ENCODE measurements at places on chromosomes 11 and 22.

GRCh38 chr22:26713823-26714449, 56.5 kb downstream of the MIAT start:
- DNase-seq, result no peak

DNA sequence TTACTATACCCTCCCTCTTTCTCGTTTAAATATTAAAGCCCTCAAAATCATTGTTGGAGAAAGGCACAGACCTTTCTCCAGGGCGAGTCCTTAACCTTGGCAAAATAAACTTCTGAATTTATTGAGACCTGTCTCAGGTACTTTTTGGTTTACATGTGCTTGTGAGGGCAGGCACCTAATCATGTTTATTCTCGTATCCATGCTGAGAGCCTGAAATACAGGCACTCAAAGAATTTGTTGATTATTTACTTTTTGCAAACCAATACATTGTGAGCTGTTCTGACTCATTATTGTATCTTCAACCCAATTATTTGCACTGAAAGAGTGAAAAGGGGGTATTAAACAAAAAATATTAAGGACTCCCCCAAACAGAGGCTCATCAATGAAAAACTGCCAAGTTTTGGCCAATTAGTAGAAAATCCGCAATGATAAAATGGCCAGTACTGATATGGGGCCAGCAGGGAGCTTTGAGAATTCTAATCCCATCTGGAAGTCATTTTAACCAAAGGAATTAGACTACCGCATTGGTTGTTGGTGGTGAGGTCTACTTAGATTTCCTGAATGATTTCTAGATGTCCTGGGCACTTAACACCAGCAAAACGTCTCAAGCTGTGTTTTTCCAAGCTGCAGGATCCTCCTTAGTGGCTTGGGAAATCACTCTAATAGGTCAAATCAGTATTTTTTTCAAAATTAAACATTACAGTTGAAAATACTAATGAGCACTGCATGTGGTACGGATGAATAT, 157.3 kb downstream of the SWAP70 start:
- DNase-seq, result no peak

DNA sequence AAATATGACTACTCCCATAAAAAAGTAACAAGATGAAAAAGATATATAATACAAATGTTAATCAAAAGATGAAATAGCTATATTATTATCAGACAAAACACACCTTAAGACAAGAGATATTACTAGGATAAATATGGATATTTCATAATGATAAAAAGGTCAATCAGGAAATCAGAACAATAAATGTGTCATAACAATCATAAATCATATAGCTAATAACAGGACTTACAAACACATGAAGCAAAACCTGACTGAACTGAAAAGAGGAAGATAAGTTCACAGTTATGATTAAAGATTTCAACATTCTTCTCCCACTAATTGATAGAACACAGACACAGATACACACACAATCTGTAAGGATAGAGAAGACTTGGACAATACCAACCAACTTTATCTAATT, 47.2 kb downstream of the EIF3M start:
- no peak for DNase-seq

DNA sequence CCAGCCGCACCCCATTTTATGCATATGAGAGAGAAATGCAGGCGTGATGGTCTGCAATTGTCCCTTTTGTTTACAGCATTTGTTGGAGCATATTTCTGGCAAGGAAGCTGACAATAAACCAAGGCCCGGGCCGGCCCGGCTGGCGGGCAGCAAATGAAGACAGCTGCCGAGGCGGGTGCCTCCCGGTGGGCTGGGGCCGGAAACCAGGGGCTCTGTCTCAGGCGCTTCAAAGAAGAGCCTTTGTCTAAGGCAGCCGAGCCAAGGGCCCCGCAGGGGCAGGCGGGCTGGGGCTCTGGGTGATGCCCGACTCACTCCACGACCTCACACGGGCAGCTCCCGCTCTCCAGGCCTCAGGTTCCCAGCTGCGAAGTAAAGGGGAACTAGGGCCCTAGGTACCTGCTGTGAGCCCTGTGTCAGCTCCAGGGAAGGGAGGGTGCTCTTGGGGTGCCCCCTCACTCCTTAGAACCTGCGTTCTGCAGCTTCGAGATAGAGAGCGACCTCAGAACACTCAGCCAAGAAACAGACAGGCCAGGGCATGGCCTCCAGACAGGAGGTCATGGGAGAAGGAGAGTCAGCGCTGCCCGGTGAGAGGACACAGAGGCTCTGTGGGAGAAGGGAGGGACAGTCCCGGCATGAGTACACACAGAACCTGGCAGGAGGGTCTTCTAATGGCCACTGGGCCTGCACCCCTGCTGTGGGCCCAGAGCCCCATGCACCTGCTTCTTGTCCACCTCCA, 2.4 kb downstream of the LINC01488 start:
- no peak for DNase-seq

DNA sequence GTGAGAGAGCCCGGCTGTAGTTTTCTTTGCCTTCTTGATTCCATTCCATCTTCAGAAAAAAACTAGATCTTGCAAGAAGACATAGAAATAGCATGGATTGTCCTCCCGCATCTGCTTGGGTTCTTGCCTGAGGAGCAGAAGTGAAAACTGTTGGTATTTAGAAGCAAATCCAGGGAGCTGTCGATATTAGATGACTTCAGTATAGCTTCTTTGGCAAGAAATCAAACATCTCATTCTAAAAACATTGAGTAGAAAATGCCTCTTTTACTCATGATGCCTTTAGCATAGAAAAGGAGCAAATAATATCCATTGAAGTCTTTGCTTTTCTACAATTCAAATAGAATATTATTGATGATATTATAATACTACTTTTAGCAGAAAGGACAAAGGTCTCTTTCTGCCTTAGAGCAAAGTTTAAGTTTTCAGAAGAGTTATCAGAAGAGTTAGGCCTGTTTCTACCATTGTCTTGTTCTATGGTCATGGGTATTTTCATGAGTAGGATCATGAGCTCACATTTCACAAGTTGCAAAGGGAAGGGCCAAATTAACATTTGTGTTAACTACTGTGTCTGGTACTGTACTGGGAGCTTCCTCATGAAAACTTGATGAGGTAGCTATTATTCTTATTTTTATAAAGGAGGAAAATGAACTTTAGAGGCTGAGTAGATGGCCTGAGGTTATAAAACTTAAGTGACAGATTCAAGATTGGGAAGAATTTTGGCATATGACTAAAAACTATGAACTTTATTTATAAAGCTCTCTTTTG, 49.7 kb downstream of the EXT2 start:
- no peak for DNase-seq

DNA sequence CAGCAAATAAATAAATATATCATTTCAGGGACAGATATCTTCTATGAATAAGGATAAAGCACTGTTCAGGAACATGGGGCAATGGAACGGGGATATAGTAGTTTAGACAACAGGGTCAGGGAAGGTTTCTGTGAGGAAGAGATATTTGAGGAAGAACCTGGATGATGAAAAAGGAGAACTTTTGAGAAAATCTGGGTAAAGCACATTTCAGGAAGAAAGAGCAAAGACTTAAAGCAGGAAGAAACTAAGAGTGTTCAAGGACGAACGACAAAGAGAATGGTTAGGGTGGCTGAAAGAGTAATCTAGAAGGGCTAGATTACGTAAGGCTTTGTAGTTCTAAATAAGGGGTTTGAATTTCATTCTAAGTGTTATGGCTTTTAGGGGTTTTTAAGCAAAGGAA, 12.7 kb downstream of the DDI1 start:
- DNase-seq, result no peak

DNA sequence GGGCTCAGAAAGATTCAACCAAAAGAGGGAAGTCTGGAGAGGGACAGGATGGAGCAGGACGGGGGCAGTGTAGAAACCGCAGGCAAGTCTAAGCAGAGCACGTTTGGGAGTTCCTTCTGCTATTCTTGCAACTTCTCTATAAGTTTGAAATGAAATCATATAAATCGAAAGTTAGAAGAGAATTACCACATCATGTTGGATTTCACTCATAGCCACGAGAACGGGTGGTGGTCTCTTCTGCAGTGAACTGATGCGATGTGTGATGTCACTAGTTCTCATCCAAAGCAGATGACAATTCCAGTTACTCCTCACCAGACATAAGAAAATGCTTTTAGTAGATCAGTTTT, 36.0 kb downstream of the KCNQ1 start:
- no peak for DNase-seq

GRCh38 chr11:100851584-100852152, 164.6 kb downstream of the ARHGAP42 start:
- DNase-seq, result no peak

DNA sequence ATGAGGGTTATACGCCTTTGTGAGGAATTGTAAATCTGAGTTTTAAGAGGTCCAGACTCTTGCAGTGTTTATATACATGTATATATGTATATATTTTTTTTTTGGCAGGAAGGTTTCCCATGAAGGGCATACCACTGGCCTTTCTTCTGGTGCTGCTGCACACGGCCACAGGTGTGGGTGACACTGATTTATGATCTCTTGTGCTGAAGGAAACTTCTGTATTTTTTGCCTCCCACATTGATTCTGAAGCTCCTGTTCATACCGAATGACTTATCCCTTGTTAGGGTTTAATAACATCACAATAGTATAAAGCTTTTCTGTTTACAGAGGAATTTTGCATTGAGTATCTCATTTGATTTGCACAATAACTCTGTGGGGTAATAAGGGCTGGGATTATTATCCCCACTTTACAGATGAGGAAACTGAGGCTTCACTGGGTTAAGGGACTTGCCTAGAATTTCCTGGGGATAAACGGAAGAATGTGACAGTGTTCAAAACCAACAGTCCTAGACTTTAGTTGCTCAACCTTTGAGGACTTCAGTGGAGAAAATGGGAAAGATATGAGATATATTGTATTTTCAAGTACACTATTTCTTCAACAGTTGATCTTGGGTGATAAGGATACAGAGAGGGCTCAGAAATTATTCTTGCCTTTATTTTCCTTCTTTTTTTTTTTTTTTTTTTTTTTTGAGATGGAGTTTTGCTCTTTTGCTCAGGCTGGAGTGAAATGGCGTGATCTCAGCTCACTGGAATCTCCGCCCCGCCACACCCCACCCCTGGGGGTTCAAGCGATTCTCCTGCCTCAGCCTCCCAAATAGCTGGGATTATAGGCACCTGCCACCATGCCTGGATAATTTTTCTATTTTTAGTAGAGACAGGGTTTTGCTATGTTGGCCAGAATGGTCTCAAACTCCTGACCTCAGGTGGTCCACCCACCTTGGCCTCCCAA, 70.1 kb downstream of the MICAL2 start:
- DNase-seq, result no peak

DNA sequence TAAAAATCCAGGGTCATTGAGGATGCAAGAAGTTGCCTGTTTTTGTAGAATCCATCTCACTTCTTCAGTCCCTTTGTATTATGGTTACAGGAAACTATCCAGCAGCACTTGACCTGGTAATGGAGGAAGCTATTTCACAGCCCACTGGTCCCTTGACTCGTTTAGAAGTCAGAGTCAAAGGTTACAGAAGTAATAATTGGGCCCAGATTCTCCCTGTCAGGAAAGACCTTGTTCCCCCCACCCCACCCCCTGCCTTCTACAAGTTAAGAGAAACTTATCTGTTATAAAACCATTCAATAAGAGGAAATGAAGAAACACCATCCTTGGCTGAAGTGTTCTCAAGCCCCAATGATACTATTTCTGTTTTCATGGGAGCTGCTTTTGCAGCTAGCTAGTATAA, 65.8 kb downstream of the CSTPP1 start:
- no peak for DNase-seq

- DNase-seq, result no peak
These were observed at the start of gene DSCAML1 for GRCh38 chr11:117796872-117797529. TSS of gene DSCAML1 (minus strand) at chr11:117797216. CDS start at chr11:117797079, 137 bp downstream.

- no peak for DNase-seq
These were observed 85.6 kb downstream of the TRIM29 start for GRCh38 chr11:120052196-120052775.

- DNase-seq, result no peak
These were observed 143.5 kb downstream of the CCDC81 start for GRCh38 chr11:86518211-86518610.

DNA sequence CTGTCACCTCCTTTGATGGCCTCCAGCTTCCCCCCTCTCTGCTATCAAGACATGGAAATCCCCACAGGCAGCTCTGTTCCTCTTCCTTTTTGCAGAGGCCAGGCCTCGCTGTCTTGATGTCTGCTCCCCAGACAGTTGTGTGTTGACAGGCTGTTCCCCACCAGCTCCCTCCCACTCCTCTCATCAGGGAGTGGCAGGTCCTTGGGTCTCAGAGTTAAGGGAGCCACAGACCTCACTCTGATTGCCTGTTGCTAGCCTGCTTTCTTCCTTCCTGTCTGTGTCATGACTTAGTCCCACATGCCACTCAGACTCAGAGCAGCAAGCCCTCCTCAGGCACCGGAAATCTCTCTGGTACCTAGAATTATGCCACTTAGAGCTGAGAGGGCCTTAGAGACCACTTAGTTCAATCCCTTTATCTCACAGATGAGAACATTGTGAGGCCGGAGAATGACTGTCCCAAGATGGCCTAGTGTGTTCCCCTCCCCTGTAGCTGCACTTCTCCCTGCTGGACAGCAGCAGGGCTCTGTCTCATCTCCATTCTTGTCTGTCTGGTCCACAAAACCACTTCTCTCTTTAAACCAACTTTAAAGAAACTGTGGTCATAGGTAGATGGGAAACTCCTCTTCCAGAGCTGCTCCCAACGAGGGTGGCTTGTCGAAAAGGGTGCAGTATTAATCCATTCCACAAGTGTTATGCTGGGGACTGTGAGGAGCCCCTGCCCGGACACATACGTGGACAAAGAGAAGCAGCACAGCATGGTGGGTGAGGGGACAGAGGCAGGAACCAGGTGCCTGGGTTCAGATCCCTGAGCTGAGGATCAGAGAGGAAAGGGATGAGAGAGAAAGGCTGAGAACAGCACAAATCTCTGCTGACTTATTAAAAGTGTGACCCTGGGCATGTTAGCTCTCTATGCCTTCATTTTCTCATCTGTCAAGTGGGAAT, 4.2 kb downstream of the AMPD3 start:
- DNase-seq, result peak; percentile 19

- DNase-seq, result no peak
These were observed 9.4 kb upstream of the FADD start for GRCh38 chr11:70193411-70194292.

- DNase-seq, result no peak
These were observed 92.1 kb downstream of the CACNA1I start for GRCh38 chr22:39662686-39663052.

- no peak for DNase-seq
These were observed 335 bp downstream of the TMEM138 start for GRCh38 chr11:61362542-61362875.

DNA sequence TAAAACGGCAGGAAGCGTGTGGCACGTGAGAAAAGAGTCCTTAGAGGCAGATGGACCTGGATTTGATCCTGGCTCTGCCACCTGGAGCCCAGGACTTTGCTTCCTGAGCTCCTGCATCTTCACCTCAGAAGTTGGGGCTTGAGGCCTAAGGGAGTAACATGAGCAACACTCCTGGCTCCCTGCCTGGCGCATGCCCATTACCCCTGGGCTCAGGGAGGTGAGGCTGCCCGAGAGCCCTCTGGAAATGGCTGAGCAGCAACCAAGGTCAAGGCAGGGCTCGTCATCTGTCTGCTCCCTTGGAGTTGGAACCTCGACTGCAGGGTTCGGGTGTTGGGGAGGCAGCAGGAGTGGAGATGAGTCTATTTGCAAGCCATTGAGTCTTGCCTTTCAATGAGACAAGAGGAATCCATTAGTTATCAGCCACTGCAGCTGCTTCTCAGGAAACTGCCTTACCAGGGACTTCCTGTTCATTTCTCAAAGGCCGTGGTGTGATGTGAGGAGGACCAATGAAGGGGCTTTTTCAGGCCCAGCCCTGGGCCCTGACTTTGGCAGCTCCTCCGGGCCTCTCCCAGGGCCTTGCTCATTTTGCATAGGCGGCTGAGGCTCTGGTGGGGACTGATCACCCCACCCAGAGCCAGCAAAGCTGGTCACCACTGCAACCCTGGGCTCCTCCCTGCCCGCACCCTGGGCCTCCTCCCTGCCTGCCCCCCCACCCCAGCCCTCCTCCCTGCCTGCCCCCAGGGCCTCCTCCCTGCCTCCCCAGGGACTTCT, 6.4 kb downstream of the FADS2 start:
- no peak for DNase-seq

GRCh38 chr11:125433454-125434121, 62.5 kb downstream of the FEZ1 start:
- DNase-seq, result no peak
